Type B pancreatic cell (in vitro differentiated cells): ENCODE measurements at places on chromosomes 12 and 14. TPM values are rescaled to one million over a fixed set of nuclear protein-coding genes. Genes with fewer than 3 reads are reported as not detected.

- H3K4me1 ChIP-seq = peaks cover 4% of the 10 kb centered on the region
- no peaks in the 10 kb centered on the region for H3K36me3 ChIP-seq
- no peak overlapping the region for H3K27ac ChIP-seq
Observed at GRCh38 chr12:71005166-71005565, 84.6 kb upstream of the PTPRR start.

NR4A1 gene
- total RNA-seq = 11.4 and 81.9 TPM in 2 replicates

GRCh38 chr12:1473418-1473817, 121.0 kb downstream of the FBXL14 start:
- H3K27me3 ChIP-seq = peaks cover 3% of the 10 kb centered on the region
- peaks cover 9% of the 10 kb centered on the region for H3K4me1 ChIP-seq
- DNase-seq = no peak
- no peak overlapping the region for H3K4me3 ChIP-seq
- H3K27ac ChIP-seq = no peak overlapping the region

DNA sequence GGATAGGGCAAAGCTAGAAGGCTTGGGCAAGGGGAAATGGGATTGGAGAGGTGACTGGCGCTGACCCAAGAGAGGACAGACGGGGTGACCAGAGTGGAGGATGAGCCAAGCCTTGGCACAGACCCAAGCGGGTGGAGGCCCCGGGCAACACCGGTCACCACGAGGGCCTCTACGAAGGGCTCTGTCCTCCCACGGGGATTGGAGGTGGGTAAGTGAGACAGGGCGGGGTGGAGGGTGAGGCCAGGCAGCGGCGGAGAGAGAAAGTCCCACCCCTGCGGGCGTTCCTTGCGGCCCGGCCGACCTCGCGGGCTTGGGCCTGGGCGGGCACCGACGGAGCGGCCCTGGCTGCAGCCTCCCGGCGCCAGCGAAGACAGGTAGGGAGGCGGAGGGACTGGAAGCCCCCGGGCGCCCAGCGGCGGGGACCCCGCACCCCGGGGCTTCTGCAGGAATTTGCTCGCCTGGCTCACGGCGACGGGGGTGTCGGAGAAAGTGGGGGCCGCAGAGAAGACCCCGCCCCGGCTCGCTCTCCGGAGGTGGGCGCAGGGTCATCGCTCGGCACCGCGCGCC, at the start of gene PAPLN:
TSS of gene PAPLN (plus strand) at position 288 of the 567 bp plus-strand sequence. CDS start 2,273 bp downstream, outside the sequence.
- peaks cover 29% of the 10 kb centered on the region for H3K4me1 ChIP-seq
- peak within 1 kb of the TSS; percentile 54 for H3K27ac ChIP-seq
- no peaks in the 10 kb centered on the region for H3K36me3 ChIP-seq
- peaks cover 88% of the 10 kb centered on the region for H3K27me3 ChIP-seq
- peak within 1 kb of the TSS; percentile 87 for H3K4me3 ChIP-seq

GRCh38 chr14:78524196-78524595, 354.0 kb downstream of the NRXN3 start:
- H3K27ac ChIP-seq = no peak overlapping the region
- H3K36me3 ChIP-seq = no peaks in the 10 kb centered on the region
- H3K4me3 ChIP-seq = no peak overlapping the region
- no peak for DNase-seq
